GM23248 (cell line): ENCODE measurements at places on chromosomes 11 and 22. TPM values are rescaled to one million over a fixed set of nuclear protein-coding genes. Genes with fewer than 3 reads are reported as not detected.

DNA sequence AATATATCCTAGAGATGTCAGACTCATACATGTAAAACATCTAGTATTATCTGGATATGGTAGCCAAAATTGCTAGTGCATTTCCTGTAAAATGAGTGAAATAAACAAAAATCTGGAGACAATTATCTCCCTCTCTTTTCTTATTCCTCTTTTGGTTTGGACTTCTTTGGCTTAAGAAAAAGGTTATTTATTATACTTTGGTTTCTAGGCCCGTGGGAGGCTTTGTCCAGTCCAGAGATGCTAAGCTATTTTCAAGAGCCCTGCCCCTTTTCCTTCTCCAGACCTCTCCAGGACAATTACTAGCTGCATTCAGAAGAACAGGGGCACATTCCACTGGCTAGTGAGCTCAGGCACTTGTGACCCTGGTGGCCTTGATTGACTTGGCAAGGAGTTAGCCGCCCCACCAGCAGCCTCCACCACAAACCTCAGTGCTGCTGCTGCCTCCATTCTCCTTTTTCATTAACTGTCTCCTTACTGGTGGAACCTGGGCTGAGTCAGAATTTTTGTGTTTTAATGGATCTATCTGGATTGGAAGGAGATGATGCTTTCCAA, 747.3 kb upstream of the TENM4 start:
- DNase-seq, result no peak

ARHGAP20 gene
- 0.76 and 0.97 TPM in 2 replicates for total RNA-seq

- DNase-seq, result no peak
These were observed 12.2 kb downstream of the LGR4 start for GRCh38 chr11:27460158-27460978.

DNA sequence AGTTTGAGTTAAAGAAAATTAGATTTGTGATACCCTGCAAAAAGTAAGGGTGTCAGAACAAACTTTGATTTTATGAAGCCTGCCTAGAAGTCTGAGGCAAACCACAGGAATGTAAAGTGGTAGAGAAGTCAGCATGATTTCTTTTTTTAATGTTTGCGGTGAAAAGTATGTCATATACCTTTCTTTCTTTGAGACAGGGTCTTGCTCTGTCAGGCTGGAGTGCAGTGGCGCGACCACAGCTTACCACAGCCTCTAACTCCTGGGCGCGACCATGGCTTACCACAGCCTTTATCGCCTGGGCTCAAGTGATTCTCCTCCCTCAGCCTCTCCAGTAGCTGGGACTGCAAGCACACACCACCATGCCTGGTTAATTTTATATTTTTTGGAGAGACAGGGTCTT, 4.7 kb downstream of the API5 start:
- peak; percentile 23 for DNase-seq

GPR83 gene
- not detected in 2 replicates for total RNA-seq

DNA sequence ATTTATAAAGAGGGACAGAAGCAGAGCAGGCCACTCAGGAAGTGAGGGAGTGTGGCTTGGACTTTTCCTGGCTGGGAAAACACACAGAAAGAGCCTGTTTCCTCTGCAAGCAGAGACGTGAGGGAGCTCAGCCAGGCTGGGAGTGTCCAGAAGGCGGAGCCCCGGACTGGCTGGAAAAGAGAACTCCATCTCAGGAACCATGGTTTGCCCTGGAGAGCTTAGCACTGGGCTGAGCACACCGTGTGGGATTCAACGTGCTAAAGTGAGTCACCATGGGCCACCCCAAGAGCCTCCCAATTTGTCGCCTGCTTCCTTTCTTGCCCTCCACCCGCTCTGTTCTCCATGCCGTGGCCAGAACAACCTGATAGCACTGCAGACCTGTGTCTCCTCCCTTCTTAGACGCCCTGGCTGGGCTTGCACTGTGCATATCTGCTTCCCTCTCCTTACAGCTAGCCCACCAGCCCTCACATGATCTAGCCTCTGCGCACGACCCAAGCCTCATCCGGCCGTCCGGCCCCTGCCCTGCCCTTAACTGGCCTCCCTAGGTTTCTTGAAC, 51.8 kb downstream of the GALNT18 start:
- peak; percentile 50 for DNase-seq

DNA sequence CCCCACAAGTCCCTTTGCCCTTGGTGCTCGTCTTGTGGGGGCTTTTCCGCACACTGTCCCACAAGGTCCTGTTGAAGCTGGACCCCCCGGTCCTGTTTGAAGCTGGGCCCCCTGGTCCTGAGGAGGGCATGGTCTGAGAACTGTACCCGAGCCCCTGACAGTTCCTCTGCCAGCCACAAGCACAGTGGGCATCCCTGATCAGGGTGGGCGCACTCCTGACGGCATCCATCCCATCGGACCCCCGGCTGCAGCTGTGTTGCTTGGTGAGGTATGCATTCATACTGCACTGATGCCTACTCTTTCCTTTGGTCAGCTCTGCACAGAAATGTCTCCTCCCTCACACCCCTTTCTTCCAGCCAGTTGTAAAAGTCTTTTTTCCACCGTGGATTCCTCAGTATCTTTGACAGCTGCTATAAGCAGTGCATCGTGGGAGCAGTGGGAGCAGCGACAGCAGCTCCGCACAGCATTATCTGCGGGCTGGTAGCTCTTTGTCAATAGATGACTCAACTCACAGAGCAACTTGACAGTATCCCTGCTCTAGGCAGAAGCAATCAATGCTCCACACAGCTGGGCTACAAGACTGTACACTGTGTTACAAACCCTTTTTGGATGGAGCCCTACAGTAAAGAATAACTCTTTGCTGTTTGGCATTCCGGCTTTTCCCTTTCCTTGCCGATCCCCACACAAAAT, 1030.8 kb upstream of the CCDC90B start:
- peak; percentile 60 for DNase-seq

GLYAT gene
- not detected in 2 replicates for total RNA-seq

- DNase-seq, result no peak
These were observed 22.7 kb upstream of the ADORA2A start for GRCh38 chr22:24404561-24405275.

GRCh38 chr22:28053896-28054818, 135.1 kb upstream of the PITPNB start:
- peak; percentile 29 for DNase-seq

HEPHL1 gene
- not detected in 2 replicates for total RNA-seq

GRCh38 chr11:19577391-19577975, 135.2 kb upstream of the NAV2 start:
- peak; percentile 41 for DNase-seq

DNA sequence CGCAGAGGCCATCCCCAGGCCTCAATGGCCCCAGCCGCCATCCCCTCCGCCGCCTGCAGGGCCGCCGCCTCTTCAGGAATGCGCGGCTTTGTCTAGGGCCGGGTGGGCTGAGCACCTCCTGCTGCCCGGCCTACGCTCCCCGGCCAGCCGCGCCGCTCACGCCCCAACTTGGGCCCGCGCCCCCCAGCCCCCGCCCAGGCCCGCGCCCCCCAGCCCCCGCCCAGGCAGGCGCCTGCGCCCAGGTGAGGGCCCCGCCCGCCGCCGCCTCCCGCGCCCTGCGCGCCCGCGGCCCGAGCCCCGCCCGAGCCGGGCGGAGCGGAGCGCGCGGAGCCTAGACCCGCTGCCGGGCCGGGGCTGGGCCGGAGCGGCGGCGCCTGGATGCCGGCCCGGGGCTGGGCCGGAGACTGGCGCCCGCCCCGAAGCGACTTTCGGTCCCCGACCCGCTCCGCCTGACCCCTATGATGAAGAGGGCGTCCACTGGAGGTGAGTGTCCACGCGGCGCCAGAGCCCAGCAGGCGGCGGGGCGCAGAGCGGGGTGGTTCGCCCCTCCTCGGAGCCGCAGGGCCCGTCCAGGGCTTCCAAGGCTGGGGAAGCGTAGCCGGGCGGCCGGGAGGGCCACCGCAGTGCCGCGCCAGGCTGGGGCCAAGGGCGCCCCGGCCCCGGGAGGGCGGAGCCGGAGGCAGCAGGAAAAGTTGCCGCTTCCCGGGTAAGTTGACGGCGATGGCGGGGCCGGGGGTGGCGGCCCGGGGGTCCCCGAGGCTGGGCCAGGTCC, 34.3 kb upstream of the PRODH start:
- peak; percentile 47 for DNase-seq

CSKMT gene
- total RNA-seq, result 5.4 and 6.1 TPM in 2 replicates

DNA sequence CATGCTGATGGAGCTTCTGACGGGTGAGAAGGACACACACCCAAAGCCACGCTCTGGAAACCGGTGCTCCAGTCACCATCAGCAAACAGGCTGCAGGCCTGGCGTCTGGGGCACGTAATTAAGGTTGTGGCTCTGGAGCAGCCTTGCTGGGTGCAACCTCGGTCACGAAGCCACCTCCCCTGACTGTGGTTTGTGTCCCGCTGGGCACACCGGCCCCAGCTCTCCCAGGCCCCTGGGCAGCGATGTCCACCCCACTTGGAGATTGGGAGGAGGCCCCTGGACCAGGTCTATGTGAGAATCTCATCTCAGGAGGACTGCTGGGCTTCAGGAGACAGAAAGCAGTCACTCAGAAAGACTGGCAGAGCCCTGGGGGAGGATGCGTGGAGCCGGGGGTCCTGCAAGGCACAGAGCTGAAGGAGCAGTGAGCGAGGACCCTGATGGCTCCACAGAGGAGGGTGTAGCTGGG, 631.6 kb downstream of the BRD1 start:
- DNase-seq, result no peak

PNPLA5 gene
- total RNA-seq, result not detected in 2 replicates

TSPAN18 gene
- 0.54 TPM in 1 of 2 replicates, not detected in the other for total RNA-seq

- DNase-seq, result no peak
These were observed 93.8 kb downstream of the MIAT start for GRCh38 chr22:26751217-26751616.

- peak; percentile 79 for DNase-seq
These were observed 4.5 kb downstream of the TMEM134 start for GRCh38 chr11:67464411-67465188.

- peak; percentile 38 for DNase-seq
These were observed 1.8 kb downstream of the EWSR1 start for GRCh38 chr22:29269731-29270474.

TNNT3 gene
- total RNA-seq, result not detected in 2 replicates

DNA sequence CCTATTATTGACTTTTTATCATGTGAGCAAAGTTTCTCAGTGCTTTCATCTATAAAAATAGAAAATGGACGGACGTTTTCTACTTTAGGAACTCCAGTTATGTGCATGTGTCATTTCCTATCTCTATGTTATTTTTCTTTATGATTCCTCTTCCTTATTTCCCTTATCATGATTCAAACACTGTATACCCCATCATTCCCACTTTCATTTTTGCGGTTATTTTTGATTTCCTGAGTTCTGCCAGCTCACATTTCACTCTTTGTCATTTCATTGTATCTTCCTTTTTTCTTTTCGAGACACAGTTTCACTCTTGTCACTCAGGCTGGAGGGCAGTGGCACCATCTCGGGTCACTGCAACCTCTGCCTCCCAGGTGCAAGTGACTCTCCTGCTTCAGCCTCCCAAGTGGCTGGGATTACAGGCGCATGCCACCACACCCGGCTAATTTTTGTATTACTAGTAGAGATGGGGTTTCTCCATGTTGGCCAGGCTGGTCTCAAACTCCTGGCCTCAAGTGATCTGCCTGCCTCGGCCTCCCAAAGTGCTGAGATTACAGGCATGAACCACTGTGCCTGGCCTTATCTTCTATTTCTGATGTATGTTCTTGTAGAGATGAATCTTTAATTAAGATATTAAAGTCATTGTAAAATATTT, 21.5 kb downstream of the C11orf58 start:
- no peak for DNase-seq

- DNase-seq, result no peak
These were observed 74.4 kb upstream of the FGF3 start for GRCh38 chr11:69893631-69894030.

ROBO4 gene
- total RNA-seq, result 0.51 and 1.3 TPM in 2 replicates

- DNase-seq, result peak; percentile 67
These were observed 18.5 kb downstream of the ENDOD1 start for GRCh38 chr11:95108159-95108611.

DNA sequence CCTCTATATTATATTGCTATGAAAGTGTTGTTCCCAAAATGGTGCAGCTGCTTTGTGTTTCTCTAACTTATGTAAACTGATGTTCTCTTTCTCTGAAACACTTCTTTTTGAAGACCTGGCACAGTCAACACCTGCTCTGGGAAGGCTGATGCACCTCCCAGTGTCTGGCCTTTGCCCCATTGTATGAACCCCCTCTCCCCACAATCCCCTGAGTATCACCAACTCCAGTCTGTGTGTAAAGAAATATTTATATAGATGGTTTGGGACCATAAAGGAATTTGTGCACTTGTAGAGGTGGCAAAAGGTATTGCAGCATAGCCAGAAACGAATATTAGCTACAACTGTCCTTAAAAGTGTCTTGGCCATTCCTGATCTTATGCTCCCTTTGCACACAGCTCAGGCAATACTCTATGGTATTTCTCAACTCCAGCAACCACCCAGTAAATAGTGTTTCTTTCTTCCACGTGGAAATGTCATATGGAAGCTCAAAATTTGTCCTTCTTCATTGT, 365.2 kb upstream of the DDI1 start:
- DNase-seq, result no peak

DNA sequence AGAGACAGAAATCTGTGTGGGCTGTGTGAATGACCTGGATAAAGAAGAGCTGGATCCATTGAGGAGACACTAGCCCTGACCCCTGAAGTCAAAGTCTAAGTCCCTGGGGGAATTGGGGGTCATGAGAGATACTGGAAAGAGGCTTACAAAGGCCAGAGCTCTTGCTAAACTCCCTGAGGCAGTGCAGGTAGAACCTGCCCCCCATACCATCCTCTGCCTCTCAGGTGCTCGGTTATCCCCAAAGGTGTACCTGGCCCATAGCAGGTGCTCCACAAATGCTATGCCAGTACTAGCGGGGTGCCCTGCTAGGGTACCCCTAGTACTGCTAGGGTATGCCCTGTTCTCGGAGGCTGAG, 19.1 kb upstream of the SCARF2 start:
- no peak for DNase-seq

DNA sequence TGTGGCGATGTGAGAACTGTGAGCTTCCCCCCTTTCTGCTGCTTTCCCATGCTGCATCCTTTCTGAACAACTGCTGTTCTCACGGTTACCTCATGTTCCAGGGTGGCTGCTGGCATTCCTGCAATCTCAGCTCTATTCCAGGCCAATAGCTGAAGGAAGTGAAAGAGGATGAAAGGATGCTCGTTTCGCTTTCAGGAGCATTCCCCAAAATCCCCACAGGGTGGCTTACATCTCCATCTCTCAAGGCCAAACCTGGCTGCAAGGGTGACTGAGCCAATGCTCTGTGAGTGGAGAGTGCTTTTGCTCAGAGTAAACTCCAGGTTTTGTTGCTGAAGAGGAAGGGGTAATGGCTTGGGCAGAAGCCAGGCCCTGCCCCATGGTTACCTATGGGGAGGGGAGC, 848.2 kb downstream of the BRD1 start:
- DNase-seq, result no peak

- DNase-seq, result no peak
These were observed 34.6 kb downstream of the NFAM1 start for GRCh38 chr22:42397332-42398249.

GGTLC3 gene
- not detected in 2 replicates for total RNA-seq

DNA sequence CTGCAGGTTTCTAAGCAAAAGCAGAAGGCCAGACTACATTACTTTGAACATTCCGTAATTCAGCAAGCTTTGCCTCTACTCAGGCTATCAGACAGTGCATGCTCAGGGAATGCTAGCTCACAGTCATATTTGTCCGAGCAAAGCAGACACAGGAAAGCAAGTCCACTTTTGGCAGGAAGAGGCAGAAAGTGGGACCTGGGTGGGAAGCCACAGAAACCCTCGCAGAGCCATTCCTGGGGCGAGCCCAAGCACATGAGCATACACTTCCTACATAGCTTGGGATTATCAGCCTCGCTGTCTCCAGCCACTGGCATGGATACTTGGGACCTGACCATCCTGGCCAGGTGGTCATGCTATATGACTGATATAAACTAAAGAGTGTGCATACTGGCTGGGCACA, 113.3 kb downstream of the TRIM29 start:
- no peak for DNase-seq

SYT13 gene
- total RNA-seq, result not detected in 2 replicates

GRCh38 chr22:42865536-42865935, 8.5 kb upstream of the ARFGAP3 start:
- DNase-seq, result no peak
